NCI-H2171 treated with DMSO at 0.1 percent for 48 hours (cell line): ENCODE measurements at places on chromosomes 7 and 10.

- DNase-seq, result no peak
These were observed 10.0 kb downstream of the CAV1 start for GRCh38 chr7:116534790-116535189.

- DNase-seq, result no peak
These were observed 186.6 kb upstream of the CELF2 start for GRCh38 chr10:10831085-10831484.

- DNase-seq, result no peak
These were observed 108.8 kb downstream of the AHR start for GRCh38 chr7:17407229-17407628.

GRCh38 chr10:3895045-3895631 lies 110.1 kb upstream of the KLF6 start:
- DNase-seq, result no peak
